PC-9 (cell line): ENCODE measurements at places on chromosomes 1 and 21. TPM values are rescaled to one million over a fixed set of nuclear protein-coding genes. Genes with fewer than 3 reads are reported as not detected.

DNA sequence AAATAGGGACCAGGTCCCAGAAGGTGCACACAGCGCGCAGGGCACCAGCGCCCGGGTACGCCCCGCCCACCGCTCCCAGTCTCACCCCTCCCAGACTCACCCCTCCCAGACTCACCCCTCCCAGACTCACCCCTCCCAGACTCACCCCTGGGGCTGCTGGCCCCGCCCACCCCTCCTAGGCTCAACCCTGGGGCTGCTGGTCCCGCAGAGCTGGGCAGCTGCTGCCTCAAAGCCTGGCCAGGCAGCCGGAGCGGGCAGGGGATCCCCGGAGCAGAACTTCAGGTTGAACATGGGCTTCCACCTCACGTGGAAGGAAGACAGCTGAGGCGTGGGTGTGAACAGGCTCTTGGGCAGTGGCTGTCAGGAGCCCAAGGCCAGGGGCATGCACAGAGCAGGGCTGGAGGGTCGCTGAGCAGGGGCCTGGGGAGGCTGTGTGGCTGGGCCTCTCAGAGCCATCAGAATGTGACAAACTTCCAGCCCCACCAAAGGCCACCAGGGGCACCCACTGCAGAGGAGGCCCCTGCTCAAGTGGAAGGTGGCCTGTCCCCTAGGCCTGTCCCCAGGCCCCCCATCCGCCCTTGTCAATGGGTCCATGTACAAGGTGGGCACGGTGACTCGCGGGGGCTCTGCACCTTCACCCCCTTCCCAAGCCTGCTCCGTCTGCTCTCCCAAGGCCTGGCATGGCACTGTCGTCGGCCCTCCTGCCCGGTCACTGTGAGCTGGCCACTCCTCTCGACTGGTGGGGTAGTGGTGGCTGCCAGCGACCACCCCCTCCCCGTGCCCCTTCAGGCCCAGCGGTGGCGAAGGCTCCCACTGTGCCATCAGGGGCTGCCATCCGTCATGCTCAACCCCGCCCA is 20.4 kb upstream of the SUMO3 start:
- DNase-seq = no peak

DNA sequence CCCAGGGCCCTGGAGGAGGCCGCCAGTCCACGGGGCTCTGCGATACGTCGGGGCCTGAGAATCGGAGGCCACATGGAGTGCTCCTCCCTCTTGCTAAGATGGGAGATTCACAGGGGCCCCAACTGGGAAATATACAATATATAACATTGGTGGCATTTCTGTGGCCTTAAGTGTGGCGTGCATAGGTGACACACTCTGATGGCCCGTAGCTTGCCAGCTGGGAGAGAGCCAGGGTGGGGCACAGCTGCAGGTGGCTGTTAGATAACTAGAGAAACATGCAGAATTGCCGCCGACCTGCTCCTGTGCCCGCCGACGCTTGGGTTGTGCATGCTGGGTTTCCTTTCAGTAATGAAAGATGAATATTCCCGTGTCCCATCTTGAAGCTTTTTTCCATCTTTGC is 30.1 kb downstream of the UMODL1 start:
- DNase-seq = no peak

DNA sequence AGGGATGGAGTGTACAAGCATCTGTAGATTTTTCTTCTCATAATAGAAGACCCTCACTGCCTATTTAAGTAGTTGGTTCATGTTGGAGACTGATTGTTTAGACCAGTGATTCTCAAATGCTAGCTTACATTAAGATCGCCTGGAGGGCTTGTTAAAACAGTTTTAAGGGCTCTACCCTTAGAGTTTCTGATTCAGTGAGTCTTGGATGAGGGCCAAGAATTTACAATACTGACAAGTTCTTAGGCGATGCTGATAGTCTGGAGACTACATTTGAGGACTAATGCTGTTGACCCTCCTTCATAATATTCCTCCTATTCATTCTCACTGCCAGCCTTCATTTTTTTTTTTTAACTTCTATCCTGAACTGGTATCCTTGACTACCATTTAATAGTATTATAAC is 15.2 kb upstream of the AGO3 start:
- no peak for DNase-seq

DNA sequence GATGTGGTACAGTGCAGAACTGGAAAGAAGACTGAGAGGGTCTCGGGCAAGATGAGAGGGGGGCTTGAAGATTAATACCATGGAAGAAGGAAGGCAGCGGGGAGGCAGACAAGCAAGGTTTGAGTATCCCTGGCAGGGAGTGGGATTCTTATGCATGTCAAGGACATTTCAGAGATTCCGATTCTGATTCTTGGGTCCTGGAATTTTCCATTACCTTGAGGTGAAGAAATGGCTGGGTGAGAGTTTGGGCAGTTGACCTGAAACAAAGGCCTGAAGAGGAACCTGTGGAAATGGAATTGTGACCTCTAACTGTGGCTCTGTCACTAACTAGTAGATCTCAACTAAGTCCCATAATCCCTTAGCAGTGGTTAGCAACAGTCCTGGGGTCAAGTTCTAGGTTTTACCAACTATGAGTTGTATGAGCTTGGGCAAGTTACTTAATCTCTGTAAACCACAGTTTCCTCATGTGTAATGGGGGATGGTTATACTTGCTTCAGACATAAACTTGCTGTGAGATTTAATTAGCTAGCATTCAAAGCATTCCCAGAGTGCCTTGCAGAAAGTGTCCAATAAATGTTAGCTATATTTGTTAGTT is 8.6 kb upstream of the ACTN2 start:
- DNase-seq = no peak

DNA sequence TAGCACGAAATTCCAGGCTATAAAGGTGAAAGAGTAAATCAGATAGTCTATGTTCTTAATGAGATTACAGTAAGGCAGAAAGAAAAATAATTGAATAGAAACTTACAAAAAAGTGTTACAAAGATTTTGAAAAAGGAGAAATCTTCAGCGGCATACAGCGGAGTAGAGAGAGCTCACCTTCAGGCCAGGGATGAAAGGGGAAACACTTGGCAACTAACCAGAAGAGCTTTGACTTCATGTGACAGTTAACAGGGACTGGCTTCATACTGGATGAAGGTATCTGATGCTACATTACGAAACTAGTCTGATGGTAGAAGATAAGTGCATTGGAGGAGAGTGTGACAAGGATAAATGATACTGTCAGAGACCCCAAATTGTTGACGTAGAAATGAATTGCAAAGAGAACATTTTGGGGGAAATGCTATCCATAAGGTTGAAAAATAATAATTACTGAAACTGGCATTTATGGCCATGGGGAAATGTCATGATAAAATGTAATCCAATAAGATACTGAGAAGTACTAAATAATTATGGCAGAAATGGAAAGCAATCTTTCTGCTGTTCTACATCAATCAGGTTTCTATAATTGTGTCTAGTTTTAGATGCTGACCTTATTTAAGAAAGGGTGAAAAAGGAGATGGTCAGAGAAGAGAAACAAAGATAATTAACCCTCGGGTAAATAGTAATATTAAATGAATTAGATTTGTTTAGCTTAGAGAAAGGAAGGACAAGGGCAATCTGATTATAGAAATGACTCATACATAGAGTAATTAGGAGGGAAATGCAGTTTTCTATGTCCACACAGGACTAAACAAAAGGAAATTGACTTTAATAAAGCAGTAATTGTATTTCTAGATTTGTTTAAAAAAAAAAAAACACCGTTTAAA is 808.7 kb downstream of the NCAM2 start:
- no peak for DNase-seq

CFAP107 gene
- total RNA-seq = not detected in 2 replicates

TNFRSF1B gene
- total RNA-seq = 2.7 and 3.3 TPM in 2 replicates

DNA sequence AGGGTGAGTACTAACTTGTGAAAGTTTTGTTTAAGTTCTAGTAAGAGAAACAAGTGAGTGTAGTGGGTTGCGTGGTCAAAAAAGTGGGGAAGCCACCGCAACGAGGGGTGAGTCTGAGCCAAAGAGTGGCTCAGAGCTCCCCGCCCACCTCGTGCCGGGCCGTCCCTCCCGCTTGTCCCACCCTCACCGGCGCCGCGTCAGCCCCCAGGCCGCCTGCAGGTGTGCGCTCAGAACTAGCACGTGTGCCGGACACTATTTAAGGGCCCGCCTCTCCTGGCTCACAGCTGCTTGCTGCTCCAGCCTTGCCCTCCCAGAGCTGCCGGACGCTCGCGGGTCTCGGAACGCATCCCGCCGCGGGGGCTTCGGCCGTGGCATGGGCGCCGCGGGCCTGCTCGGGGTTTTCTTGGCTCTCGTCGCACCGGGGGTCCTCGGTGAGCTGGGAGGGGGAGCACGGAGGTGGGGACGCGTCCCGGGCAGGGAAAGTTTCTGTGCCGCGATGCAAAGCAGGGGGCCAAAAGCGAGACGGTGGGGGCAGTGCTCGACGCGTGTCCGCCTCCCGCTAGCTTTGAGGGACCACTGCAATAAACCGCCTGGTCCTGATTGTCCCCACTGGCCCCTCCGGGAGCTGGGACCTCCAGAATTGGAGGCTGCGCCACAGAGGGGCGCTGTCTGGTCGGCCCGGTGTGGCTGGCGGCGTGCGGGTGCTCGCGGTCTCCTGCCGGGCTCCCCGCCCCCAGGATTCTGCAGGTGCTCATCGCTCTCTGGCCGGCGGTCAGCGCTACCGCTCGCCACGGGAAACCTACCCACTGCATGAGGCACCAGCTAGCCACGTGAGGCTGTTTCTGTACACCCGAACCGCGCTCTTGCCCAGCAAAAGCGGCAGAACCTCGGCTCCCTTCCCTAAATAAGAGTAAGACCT is at the start of gene CR2:
Gene CR2 (plus strand): TSS at position 283 of the 919 bp plus-strand sequence. CDS start 91 bp downstream, at position 374.
- peak; percentile 58 for DNase-seq

RNU1-2 gene
- total RNA-seq = 1,333 and 3,235 TPM in 2 replicates

TMEM9 gene
- 92.9 and 94.3 TPM in 2 replicates for total RNA-seq

DNA sequence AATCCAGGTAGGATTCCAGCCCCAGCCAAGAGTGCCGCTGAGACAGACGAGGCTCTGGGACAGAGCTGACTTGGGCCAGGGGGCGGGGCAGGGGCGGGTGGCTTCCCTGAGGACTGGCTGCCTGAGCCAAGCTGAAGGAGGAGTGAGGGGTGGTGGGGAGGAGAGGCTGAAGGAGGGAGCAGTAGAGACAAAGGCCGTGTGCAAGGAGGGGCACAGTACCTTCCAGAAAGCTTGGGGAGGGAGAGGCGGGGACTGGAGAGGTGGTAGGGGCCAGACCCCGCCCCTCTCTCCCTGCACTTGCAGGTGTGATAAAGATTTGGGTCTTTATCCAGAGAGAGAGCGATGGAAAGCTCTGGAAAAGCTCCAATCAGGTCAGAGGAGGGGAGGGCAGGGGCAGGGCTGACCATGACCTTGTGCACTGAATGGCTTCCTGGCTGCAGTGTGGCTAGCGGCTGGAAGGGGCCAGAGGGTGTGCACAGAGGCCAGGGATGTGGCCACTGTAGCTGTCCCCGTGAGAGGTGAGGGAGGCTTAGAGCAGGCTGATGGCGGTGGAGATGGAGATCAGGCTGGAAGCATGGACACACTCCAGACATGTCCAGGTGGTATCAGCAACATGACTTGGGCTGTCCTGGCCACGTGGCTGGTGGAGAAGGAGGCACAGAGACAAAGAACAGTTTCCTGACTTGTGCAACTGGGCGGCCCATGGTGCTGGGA is 6.7 kb upstream of the EPHA8 start:
- no peak for DNase-seq

GRCh38 chr1:173453982-173454381 is 23.2 kb upstream of the PRDX6 start:
- no peak for DNase-seq

DNA sequence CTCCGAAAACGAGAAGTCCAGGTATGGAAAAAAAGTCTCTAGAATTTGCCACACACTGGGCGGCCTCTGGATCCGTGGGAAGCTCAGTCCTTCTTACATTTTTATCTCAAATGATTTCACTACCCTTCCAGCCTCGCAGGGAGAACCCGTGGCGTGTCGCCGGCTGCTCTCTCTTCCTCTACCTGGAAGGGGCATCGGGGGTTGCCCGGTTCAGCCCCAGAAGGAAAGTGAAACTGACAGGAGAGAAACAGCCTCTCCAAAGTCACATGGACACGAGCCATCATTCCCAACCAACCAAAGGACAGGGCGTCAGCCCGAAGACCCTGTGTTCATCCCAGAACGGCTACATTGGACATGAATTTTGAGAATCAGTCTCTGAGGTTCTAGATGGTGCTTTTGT is 182.5 kb downstream of the ADSS2 start:
- no peak for DNase-seq

E2F2 gene
- total RNA-seq = 7.6 and 9.0 TPM in 2 replicates

GRCh38 chr1:235745503-235746136 is 96.0 kb upstream of the GNG4 start:
- no peak for DNase-seq

LRRIQ3 gene
- total RNA-seq = 1.1 and 1.5 TPM in 2 replicates

FAM3B gene
- not detected in 2 replicates for total RNA-seq

OR2W3 gene
- not detected in 2 replicates for total RNA-seq

DNA sequence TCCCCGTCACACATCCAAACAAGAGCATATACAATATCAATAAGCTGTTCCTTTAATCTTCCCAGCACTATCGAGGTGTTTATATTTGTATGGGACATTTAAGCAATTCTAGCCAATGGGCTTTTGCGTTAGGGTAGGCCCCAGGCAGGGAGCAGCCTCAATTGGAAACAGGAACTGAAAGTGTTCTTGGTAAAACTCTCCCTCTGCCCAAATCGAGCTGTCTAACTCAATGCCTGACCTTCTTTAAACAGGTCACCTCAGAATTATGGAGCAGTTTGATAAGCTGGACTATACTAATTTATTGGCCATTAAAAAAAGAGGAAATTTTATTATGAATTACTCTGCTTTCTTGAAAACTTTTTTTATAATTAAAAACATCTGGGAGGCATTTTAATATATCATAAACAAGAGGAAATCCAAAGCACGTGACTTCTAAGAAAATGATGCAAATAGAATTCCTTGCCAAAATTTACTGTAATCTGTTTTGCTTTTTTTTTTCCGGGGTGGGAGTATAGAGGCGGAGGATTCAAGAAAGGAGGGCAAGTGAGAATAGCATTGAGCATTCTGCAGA is 498.1 kb downstream of the LMO4 start:
- DNase-seq = no peak

EFHD2 gene
- total RNA-seq = 129 and 160 TPM in 2 replicates
